ENCODE measurements at places on chromosomes 11 and 22.
A peak's percentile ranks its signal among the peaks of the same experiment; 100 is the strongest.

DNA sequence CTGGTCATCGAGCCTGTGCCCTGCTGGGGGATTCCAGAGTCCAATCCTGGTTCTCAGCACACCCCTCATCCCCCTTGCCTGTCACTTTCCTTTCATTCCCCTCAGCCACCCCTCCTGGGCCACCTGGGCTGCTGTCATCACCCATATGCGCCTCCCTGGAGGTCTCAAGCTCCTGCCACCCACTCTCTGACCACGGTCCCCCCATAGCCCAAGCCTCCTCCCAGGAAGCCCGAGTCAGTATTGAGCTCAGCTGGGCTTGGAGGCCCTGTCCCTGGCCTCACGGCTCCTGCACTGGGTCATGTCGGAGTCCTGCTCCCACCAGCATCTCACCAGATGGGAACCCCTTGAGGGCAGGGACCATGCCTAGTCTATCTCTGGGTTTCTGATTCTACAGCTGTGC lies 44.6 kb downstream of the NFAM1 start:
- no peaks in the 10 kb centered on the region for H3K4me1 ChIP-seq
- no peak for DNase-seq
- H3K4me3 ChIP-seq: no peak overlapping the region
- no peak overlapping the region for H3K27ac ChIP-seq
- no peaks in the 10 kb centered on the region for H3K27me3 ChIP-seq

DNA sequence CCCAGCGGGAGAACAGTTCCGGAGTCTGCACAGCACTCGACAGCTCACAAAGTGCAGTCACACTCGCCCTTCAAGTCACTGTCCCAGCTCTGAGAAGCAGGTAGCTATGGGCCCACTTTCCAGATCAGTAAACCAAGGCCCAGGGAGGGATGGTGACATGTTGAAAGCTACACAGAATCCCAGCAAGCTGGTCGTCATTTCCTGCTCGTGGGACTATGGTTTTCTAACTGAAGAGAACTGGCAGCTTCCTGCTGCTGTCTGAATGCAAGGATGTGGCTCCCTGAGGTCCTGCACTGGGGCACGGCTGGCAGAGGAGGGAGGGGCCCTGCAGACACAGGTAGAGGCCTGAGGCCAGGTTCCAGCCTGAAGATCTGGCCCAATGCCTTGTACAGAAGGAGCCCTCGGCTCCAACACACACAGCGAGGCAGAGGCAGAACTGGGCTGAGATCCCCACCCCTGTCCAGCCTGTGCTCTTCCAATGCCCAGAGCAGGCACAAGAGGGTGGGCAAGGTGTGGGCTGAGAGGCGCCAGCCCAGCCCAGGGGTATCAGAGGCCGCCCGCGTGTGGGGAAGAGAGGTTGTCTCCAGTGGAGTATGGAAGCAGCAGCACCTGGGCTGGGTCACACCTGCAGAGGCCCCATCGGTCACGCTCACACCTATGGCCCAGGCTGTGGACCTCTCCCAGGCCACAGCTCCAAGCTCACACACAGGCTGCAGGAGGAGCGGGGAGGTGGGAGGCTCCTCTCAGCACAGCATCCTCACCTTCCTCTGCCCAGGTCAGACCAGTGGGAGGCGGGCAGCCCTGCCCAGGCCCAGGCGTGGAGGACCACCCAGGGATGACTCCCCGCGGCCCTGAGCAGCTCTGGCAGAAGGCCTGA lies 119.2 kb downstream of the PHF21B start:
- no peaks in the 10 kb centered on the region for H3K36me3 ChIP-seq
- no peak overlapping the region for H3K27ac ChIP-seq
- no peaks in the 10 kb centered on the region for H3K4me1 ChIP-seq
- DNase-seq: no peak
- H3K27me3 ChIP-seq: no peaks in the 10 kb centered on the region
- H3K4me3 ChIP-seq: no peak overlapping the region

GRCh38 chr22:27614006-27614649 lies 187.4 kb downstream of the MN1 start:
- no peak overlapping the region for H3K27ac ChIP-seq
- H3K36me3 ChIP-seq: no peaks in the 10 kb centered on the region
- no peaks in the 10 kb centered on the region for H3K4me1 ChIP-seq
- H3K4me3 ChIP-seq: peak overlapping the region; percentile 43
- peaks cover 18% of the 10 kb centered on the region for H3K27me3 ChIP-seq

- H3K27me3 ChIP-seq: no peaks in the 10 kb centered on the region
- peaks cover 47% of the 10 kb centered on the region for H3K36me3 ChIP-seq
- H3K4me3 ChIP-seq: no peak overlapping the region
- H3K27ac ChIP-seq: no peak overlapping the region
- DNase-seq: no peak
- no peaks in the 10 kb centered on the region for H3K4me1 ChIP-seq
Measured at GRCh38 chr22:29750559-29751538, 16.0 kb downstream of the ZMAT5 start.

DNA sequence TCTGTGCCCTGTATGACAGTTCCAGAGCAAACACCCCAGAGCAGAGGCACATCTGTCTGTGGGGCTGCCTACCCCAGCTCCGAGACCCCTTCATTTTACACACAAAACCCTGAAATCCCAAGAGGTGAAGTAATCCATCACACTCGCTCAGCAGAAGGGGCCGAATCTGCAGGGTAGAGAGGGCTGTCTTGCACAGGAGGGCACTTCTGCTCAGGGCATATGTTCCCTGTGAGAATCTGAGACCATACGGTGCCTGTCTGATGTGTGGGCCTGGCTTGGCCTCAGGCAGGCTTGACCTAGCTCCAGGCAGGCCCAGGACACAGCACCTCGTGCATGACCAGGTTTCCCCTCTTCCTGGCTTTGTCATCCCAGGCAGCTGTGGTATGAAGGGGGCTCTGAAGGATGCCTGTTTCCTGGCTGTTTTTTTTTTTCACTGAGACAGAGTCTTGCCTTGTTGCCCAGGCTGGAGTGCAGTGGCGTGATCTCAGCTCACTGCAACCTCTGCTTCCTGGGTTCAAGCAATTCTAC lies 37.2 kb downstream of the GRIK4 start:
- H3K27ac ChIP-seq: peak overlapping the region; percentile 23
- no peak overlapping the region for H3K4me3 ChIP-seq
- DNase-seq: no peak
- H3K4me1 ChIP-seq: peaks cover 7% of the 10 kb centered on the region
- no peaks in the 10 kb centered on the region for H3K36me3 ChIP-seq

DNA sequence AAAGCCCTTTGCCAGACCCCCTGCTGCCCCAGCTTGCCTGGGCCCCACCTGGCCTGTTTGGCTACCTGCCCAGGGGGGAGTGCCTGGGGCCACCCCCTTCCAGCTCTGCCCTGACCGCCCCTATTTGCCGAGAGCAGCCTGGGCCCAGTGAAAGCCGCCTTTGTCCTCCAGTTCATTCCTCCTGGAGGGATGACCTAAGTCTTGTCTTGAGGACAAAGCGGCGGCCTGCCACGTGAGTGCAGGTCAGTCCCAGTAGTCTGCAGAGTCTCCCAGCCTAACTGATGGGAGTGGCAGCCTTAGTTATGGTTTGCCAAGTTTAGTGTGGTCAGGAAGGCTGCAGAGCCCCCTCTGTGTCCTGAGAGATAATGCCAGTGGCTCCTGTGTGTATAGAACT lies 115.9 kb upstream of the CRYBB3 start:
- no peak overlapping the region for H3K27ac ChIP-seq
- no peaks in the 10 kb centered on the region for H3K36me3 ChIP-seq
- DNase-seq: no peak
- no peak overlapping the region for H3K4me3 ChIP-seq

GRCh38 chr22:17257121-17258001 lies 38.1 kb upstream of the ADA2 start:
- DNase-seq: no peak
- peaks cover 4% of the 10 kb centered on the region for H3K4me1 ChIP-seq
- H3K27me3 ChIP-seq: no peaks in the 10 kb centered on the region
- H3K27ac ChIP-seq: peak overlapping the region; percentile 57

GRCh38 chr11:112794331-112794846 lies 166.8 kb upstream of the NCAM1 start:
- DNase-seq: no peak
- H3K4me1 ChIP-seq: peaks cover 39% of the 10 kb centered on the region
- no peak overlapping the region for H3K4me3 ChIP-seq
- peak overlapping the region; percentile 16 for H3K27ac ChIP-seq
- no peaks in the 10 kb centered on the region for H3K36me3 ChIP-seq

DNA sequence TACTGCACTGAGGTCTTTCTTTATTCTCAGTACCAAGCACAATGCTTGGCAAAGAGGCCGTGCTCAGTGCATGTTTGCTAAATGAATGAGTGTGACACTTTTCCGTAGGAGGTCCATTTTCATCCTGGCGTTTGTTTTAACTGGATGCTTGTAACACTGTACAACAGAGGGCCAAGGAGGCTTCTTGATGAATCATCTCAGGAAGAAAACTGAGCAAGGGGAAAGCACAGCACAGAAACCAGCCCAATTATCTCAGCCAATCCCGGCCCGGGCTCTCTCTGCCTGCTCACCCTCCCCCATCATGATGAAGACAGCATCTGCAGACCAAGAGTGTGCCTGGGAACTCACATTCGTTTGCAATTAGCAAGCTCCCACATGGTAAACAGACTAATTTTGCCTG lies 570.3 kb downstream of the OPCML start:
- no peaks in the 10 kb centered on the region for H3K36me3 ChIP-seq
- no peak overlapping the region for H3K4me3 ChIP-seq
- H3K27me3 ChIP-seq: no peaks in the 10 kb centered on the region
- no peak for DNase-seq
- H3K27ac ChIP-seq: no peak overlapping the region
- no peaks in the 10 kb centered on the region for H3K4me1 ChIP-seq

DNA sequence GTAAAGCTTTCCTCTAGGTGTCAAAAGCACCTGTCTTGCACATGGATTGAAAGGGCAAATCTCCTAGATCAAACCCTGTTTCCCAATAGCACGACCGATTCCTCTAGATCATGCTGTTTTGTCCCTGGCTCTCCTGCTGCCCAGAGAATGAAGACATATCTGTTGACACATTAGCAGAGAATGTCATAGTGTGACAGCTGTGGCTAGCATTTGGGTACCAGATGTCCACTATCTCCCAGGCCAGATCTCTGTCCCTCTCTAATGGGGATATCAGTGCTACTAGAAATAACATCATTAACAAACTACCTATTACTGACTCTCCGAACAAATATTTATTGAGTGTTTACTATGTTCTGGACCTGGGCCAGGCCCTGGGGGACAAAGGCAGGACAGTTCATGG lies 72.4 kb upstream of the ISX start:
- no peaks in the 10 kb centered on the region for H3K4me1 ChIP-seq
- no peak for DNase-seq
- H3K27me3 ChIP-seq: no peaks in the 10 kb centered on the region
- H3K27ac ChIP-seq: no peak overlapping the region
- no peak overlapping the region for H3K4me3 ChIP-seq
- no peaks in the 10 kb centered on the region for H3K36me3 ChIP-seq

DNA sequence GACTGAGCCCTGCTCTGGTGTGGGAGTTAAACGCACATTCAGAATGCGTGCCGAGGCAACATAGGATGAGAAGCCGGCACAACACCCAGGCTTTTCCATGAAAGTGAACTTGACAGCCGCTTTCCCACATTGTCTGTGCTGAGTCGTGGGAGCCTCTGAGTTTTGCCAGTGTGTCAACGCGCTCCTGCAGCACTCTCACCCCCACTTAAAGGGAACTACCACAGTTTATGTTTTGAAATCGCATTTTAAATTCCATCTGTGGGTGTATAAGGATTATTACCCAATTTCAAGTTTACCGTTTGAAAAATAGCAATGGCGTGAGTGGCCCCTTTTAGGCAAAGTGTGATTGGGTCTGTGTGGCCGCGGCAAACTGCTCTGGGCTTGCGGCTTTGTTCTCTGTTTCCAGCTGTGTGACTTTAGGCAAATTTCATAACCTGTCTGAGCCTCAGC lies 81.5 kb downstream of the FBLN1 start:
- H3K4me3 ChIP-seq: no peak overlapping the region
- no peak for DNase-seq
- H3K4me1 ChIP-seq: no peaks in the 10 kb centered on the region
- no peaks in the 10 kb centered on the region for H3K27me3 ChIP-seq
- no peaks in the 10 kb centered on the region for H3K36me3 ChIP-seq

- peaks cover 48% of the 10 kb centered on the region for H3K36me3 ChIP-seq
- no peak for DNase-seq
- peaks cover 91% of the 10 kb centered on the region for H3K4me1 ChIP-seq
- no peaks in the 10 kb centered on the region for H3K27me3 ChIP-seq
- H3K27ac ChIP-seq: peak overlapping the region; percentile 99
Measured at GRCh38 chr11:1759851-1760220, 3.9 kb downstream of the CTSD start.

- no peaks in the 10 kb centered on the region for H3K4me1 ChIP-seq
- DNase-seq: no peak
- no peaks in the 10 kb centered on the region for H3K27me3 ChIP-seq
- H3K4me3 ChIP-seq: no peak overlapping the region
- no peak overlapping the region for H3K27ac ChIP-seq
Measured at GRCh38 chr11:48193876-48194275, 22.7 kb upstream of the OR4B1 start.

DNA sequence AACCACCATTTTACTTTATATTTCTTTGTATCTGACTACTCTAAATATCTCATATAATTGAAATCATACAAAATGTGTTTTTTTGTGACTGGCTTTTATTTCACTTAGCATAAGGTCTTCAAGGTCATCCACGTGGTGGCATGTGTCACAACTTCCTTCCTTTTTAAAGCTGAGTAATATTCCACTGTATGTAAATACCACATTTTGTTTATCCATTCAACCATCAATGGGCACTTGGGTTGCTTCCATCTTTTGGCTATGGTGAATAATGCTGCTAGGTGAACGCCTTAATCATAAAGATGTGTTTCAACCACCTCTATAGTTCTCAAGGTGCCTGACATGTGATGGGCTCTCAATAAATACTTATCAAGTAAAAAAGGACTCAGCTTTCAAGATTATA lies 15.5 kb downstream of the RAB30 start:
- DNase-seq: no peak
- H3K27ac ChIP-seq: no peak overlapping the region
- H3K4me3 ChIP-seq: no peak overlapping the region

DNA sequence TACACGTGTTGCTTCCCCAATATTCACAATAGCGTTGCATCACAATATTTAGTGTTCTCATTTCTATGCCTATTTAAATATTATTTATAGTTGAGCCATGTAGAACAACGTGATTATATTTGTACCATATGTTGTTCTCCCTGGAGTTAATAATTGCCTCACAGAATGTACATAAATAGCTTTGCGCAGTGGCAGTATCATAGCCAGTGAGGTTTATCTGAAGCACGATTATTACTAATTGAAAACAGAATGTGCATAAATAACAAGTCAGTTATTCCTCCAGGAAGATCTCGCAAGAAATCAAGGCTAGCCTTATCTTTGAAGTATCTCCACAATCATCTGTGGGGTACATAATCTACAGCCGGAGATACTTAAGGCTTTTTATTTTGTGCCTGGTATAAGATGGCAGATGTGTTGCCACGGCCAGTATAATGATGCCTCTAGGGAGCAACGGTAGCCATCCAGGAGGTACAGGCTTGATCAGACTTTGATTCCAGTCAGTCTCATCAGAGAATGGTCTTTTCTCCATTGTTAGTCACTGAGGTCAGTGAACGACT lies 197.5 kb downstream of the MSANTD4 start:
- no peak for DNase-seq
- no peaks in the 10 kb centered on the region for H3K36me3 ChIP-seq
- H3K27me3 ChIP-seq: peaks cover 5% of the 10 kb centered on the region
- H3K27ac ChIP-seq: no peak overlapping the region
- no peaks in the 10 kb centered on the region for H3K4me1 ChIP-seq
- no peak overlapping the region for H3K4me3 ChIP-seq

GRCh38 chr11:77322506-77322905 lies 21.0 kb upstream of the GDPD4 start:
- DNase-seq: no peak
- H3K27ac ChIP-seq: no peak overlapping the region
- no peaks in the 10 kb centered on the region for H3K4me1 ChIP-seq
- no peak overlapping the region for H3K4me3 ChIP-seq
